ENCODE measurements at places on chromosomes 1 and 21. TPM values are rescaled to one million over a fixed set of nuclear protein-coding genes. Genes with fewer than 3 reads are reported as not detected.

CLCA1 gene
- not detected for total RNA-seq

SLC39A1 gene
- total RNA-seq, result 162 TPM

ADCY10 gene
- 0.38 TPM for total RNA-seq

FCRLB gene
- 1.6 TPM for total RNA-seq

RGS1 gene
- total RNA-seq, result not detected

PROK1 gene
- total RNA-seq, result not detected

MPL gene
- total RNA-seq, result 0.22 TPM

ARTN gene
- 0.46 TPM for total RNA-seq

TTC24 gene
- not detected for total RNA-seq

SPRR1B gene
- total RNA-seq, result not detected

GUCA2A gene
- not detected for total RNA-seq

ARMH1 gene
- 0.67 TPM for total RNA-seq

TMEM269 gene
- 0.15 TPM for total RNA-seq

PRPF38A gene
- total RNA-seq, result 20.3 TPM

TSPEAR gene
- not detected for total RNA-seq
